ENCODE measurements at places on chromosomes 16 and 17.

DNA sequence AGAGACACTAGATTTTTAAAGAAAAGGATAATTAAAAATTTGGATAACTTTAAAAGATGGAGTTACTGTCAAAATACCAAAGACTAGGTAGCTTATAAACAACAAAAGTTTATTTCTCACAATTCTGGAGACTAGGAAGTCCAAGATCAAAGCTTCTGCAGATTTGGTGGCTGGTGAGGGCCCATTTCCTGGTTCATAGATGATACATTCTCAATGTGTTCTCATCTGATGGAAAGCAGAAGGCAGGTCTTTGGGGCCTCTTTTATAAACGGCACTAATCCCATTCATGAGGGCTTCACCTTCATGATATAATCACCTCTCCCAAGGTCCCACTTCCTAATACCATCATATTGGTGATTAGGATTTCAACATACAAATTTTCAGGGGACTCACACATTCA lies 33.7 kb downstream of the NLK start:
- no peak for DNase-seq

DNA sequence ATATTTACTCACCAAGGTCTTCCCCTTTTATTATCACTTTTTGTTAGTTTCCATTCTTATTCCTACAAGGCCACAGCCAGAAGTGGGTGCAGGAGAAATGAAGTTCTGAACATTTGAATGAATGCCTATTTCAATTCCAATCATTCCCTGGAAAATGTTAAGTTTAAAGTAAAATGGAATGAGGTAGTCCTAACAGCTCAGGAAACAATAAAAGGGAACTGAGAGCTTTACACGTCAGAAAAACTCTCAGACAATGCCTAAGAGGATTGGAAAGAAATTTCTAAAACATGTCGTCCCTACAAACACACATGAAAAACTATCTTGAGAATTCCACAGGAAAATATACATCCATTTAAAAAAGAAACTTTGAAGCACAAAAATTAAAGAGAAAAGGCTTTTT lies 238.8 kb downstream of the STX8 start:
- DNase-seq, result no peak

- DNase-seq, result no peak
Observed at GRCh38 chr17:67617304-67617899, 100.3 kb upstream of the NOL11 start.

- DNase-seq, result no peak
Observed at GRCh38 chr16:23334457-23334853, 32.4 kb downstream of the SCNN1B start.

- no peak for DNase-seq
Observed at GRCh38 chr17:79769570-79770506, 8.1 kb upstream of the CBX2 start.

GRCh38 chr16:77063676-77064016 lies 127.3 kb upstream of the MON1B start:
- DNase-seq, result no peak

- DNase-seq, result no peak
Observed at GRCh38 chr17:81927152-81927652, 333 bp downstream of the MAFG start.

DNA sequence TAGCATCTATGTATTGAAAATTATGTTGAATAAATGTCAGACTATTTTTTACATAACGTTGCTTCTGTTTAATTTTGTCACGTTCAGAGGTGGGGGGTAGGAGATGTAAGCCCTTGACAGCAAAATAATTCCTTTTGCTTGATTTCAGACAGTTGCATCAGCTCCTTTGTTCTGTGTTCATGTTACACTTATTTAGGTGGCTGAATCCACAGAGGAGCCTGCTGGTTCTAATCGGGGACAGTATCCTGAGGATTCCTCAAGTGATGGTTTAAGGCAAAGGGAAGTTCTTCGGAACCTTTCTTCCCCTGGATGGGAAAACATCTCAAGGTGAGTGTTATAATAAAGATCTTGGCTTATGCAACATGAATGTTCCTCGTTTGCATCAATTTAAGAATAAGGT lies 4.5 kb downstream of the HERPUD1 start:
- DNase-seq, result no peak

- no peak for DNase-seq
Observed at GRCh38 chr16:76946879-76947278, 244.1 kb upstream of the MON1B start.

- DNase-seq, result no peak
Observed at GRCh38 chr16:24101431-24101830, 154.7 kb upstream of the CACNG3 start.

Data from GM12892 (cell line).